ENCODE measurements at places on chromosomes 2 and 18.

DNA sequence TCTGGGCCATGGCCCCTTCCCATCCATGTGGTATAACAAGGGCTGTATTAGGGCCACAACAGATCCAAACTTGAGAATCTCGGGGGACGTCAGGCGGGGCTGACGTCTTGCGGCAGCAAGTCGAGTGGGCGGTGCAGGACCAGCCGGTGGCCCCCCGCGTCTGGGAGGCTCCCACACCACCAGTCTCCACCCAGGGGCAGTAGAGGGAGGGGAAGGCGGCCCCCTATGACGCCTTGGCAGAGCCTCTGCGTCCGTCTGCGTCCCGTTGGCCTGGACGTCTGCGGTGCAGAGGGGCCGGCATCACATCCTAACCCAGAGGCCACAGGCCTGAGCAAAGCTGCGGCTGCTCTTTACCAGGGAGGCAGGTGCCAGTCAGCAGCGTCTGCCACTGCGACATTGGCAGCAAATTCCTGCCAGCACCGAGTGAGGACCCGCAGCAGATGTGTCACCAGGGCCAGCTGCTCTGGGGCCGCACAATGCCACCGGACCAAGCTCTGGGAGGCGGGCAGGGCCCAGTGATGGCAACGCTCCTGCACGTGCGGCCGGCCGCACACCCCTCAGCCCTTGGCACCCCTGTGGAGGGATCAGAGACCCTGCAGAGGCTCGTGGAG lies 73.8 kb downstream of the KCNG2 start:
- DNase-seq: no peak

DNA sequence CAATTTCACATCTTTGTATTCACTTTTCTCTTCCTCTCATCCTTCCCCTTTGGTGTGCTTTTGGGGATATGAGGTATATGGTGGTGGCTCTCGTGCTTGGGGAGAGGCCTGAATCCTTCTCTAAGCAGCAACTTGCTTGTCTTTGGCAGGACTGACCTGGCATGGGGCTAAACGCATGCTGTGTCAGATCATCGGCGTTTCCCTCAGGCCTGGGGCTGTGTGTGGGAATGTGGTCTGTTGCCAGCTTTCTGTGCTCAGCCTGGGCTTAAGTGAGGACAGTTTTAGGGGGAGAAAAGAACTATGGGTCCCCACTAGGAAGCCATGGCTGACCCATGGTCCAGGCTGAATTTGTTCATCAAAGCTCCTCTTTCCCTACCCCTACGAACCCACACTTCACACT lies 60.7 kb downstream of the TET3 start:
- no peak for DNase-seq

- DNase-seq: no peak
Measured at GRCh38 chr2:65072181-65072970, 16.2 kb downstream of the CEP68 start.

GRCh38 chr2:77602771-77603170 lies 80.6 kb upstream of the LRRTM4 start:
- DNase-seq: no peak

- no peak for DNase-seq
Measured at GRCh38 chr18:69330385-69331005, 70.2 kb upstream of the DOK6 start.

GRCh38 chr18:8758466-8758865 lies 53.1 kb downstream of the MTCL1 start:
- no peak for DNase-seq

- no peak for DNase-seq
Measured at GRCh38 chr2:74685408-74685807, 31.4 kb downstream of the SEMA4F start.

GRCh38 chr2:227163998-227164762 lies at the start of the genes COL4A3 and COL4A4:
COL4A3 (plus strand) TSS chr2:227164624; CDS start chr2:227164727, 103 bp downstream.
COL4A4 (minus strand) TSS chr2:227164205; CDS start chr2:227147483, 16,722 bp downstream.
- no peak for DNase-seq

- DNase-seq: no peak
Measured at GRCh38 chr18:35522130-35522959, 24.6 kb upstream of the INO80C start.

DNA sequence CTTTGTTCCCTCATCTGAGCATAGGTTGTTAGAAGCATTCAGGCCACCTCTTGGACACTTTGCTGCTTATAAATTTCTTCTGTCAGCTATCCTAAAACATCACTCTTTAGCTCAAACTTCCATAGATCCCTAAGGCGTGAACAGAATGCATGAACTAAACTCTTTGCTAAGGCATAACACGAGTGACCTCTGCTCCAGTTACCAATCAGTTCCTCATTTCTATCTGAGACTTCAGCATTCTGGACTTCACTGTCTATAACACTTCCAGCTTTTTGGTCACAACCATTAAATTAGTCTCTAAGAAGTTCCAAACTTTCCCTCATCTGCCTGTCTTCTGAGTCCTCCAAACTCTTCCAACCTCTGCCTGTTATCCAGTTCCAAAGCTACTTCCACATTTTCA lies 8.3 kb upstream of the VWA3B start:
- DNase-seq: no peak

DNA sequence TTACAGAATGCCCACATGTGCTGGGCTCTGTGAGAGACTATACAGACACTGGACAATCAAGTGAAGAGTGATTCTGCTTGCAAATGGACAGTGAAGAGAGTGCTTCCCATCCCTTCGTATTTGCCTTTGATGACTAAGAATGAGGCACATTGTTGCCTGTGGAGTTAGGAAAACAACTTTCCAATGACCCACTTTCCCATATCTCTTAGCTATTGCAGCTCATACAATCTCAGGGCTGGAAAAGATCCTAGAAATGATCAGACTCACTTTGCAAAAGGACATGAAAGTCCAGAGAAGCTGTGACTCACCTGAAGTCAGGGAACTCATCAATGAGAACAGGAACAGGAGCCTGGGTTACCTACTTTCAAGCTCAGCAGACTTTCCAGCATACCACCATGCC lies 440.5 kb upstream of the TCF4 start:
- no peak for DNase-seq

DNA sequence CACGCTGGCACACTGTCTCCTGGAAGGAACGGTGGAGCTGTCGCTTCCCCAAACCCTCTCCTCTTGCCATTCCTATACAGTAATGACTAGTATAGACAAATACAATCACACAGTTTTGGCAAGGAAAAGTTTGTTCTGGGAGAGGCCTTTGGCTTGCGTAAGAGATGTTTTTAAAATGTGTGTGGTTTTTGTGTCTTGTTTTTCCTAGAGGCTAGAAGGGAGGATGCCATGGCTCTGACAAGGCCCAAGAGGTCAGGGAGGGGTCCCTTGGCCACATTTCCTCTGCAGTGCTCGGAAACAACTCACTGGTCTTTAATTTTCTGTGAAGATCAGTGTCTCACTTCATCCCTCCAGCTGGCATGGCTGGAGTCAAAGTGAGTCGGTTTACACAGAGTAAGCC lies 195.9 kb downstream of the SH3RF3 start:
- no peak for DNase-seq

DNA sequence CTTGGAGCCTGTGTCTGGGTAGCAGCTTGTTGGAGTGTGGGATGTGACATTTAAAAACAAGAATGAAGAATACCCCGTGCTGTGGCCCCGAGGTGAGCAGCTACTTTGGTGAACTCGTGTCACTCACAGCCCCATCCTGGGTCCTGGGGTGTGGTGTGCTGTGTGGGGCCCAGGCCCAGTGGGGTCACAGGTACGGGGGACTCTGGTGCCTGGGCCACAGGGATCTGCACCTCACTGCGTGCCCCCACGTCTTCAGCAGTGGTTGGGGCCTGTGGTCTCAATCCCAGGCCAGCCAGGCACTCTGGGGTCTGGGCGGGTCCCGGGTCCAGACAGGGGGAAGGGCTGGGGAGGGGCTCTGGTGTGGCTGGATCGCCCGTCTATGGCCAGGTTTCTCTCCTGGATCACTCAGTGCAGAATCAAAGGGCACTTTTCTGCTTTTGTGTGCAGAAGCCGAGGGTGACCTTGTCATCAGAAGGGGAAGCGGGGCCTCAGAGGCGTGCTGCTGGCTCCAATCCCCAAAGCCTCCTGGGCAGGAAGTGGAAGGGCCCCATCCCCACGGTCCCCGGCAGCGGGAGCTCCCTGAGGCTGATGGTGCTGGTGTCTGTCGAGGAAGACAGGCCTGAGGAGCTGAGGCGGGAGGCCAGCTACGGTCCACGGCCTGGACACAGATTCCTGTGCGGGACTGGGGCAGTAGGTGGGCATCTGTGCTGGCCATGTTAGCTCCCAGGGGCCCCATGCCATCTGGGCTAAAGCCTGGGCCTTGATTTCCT lies 1.4 kb downstream of the GPR35 start:
- DNase-seq: peak; percentile 7

- DNase-seq: no peak
Measured at GRCh38 chr2:71604726-71605120, 151.4 kb downstream of the DYSF start.

- no peak for DNase-seq
Measured at GRCh38 chr18:41992066-41992465, 37.0 kb downstream of the PIK3C3 start.

DNA sequence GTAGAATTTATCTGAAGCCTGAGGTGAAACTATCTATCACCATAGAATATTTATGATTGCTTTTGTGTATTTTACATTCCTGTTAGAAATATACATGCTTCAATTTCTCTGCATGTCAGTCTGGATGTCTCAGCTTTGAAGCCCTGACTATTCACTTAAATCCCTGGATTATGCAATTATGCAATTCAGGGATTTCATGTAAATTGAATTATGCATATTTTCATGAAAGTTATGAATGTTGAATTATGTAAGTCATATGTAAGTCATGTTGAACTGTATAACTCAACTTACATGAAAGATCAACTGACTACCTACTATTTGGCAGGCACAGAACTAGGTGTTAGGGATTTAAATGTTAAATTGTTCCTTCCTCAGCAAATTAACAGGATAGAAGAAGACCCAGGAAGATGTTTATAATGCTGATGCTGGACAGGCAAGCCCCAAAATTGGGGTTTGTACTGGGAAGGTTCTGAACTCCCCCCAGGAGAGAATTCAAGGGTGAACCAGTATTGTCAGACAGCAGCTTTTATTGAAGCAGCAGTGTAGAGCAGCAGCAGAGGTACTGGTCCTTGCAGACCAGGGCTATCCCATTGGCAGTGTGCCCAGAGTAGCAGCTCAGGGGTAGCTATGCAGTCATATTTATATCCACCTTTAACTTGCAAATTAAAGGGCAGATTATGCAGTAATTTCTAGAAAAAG lies 236.5 kb downstream of the ZNF804A start:
- peak; percentile 78 for DNase-seq

GRCh38 chr2:187174582-187174981 lies 273.5 kb downstream of the CALCRL start:
- DNase-seq: no peak

GRCh38 chr2:178448968-178449661 lies 1.9 kb downstream of the PRKRA start:
- DNase-seq: no peak

GRCh38 chr2:227703961-227704360 lies 13.9 kb downstream of the SLC19A3 start:
- DNase-seq: no peak

- DNase-seq: no peak
Measured at GRCh38 chr18:63157293-63158011, 162.1 kb downstream of the BCL2 start.

GRCh38 chr18:72830109-72830508 lies 37.7 kb downstream of the NETO1 start:
- no peak for DNase-seq

DNA sequence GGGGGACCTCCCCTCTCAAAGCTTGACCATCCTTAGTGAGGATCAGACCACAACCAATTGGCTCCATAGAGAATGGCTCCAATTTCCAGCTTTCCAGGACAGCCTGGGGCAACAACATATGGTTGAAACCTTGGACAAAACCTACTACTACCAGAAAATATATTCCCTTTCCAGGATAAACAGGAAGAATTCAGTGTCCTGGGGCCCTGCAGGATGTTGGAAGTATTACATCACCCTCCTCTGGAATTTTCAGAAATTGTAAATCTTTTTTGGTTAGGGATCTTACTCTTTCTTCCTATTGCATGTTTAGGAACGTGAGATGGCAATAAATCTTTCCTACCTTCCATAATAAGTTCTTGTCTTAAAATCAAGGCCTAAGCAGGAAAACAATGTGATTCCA lies 158.9 kb upstream of the MEIS1 start:
- DNase-seq: no peak

DNA sequence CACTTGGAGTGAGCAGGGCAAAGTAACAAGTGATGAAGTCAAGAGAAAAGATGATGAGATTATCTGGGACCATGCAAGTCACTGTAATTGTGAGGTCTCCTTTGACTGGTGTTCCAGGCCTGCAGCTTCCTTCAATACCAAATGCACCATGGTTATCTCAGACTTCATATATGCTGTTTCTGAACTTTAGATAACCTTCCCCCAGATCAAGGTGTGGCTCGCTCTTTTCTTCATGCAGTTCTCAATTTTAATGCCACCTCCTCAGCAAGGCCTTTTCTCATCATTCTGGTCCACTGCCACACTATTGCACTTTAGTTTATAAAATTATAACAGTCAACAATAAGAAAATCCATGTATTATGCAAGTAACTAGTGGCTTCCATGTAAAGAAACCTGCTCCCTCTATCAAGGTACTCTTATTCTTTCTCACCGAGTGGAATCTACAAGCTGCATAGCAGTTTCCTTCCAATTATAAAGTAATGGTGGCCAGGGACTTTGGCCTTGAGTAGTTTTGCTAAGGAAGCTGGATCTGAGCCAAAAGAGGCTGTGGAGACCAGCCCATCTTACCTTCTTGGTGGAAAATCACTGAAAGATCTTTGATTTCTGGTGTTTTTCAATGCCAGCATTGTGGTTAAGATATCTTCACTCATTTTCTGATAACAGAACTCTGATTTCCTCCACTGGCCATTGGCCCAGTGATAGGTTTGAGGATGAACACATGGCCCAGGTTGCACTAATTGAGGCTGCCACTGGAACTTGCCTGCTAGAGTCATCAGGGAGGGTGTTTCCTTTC lies 113.6 kb downstream of the KCNE4 start:
- peak; percentile 51 for DNase-seq

- DNase-seq: no peak
Measured at GRCh38 chr18:825891-826585, 14.0 kb upstream of the YES1 start.

DNA sequence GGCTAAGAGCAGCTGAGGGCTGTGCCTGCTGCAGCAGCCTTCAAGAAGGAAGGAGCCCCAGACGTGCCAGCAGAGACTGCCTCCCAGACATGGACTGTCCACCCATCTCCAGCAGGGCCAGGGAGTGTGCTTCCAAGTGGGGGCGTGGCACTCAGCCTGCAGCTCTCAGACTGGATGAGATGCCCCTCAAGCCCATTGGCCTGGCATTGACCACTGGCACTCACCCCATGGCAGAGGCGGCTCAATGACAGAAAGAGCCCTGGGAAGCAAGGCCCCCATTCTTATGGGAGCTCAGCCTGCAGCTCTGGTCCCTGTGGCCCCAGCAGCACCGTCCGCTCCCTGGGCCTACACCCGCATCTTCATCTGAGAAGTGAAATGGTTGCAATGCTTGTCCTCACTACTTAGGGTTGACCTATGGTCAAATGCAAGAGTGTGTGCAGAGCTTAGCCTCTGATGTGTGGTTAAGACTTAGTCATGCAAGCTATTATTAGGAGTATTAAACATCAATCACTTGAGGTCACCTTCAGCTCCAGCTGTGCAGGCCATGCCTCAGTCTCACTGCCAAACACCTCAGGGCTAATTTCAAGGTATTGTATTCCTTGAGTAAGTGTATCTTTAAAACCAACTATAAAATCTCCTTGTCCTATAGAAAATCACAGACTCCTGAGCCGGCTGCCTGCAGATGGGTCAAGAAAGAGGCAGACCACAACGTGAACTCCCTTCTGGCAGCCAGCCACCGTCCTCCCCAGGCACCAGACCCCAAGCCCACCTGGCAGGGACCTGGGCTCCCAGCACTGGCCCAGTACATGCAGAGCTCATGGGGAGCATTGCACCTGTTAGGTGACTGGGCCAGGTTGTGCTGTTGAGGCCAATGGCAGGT lies 194.8 kb downstream of the NDUFA10 start:
- DNase-seq: no peak
